RWPE2 (cell line): ENCODE measurements at places on chromosomes 4 and X.

DNA sequence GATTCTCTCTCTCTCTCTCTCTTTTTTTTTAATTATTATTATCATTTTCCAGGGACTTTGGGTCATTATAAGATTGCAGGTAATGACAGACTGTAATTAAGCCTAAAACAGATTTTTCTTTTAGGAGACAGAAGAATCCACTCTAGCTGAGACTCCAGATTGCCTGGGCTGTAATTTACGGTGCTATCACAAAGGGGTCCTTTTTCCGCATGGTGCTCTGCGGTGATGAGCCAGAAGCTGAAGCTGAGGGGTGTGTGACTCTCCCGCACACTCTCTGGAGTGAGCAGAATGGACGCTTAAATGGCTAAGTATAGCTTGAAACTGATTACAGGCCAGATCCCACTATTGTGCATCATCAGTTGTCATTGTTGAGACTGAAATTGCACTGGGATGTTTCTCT lies 50.0 kb downstream of the LGI2 start:
- DNase-seq = no peak

- no peak for DNase-seq
These were observed 45.9 kb upstream of the F9 start for GRCh38 chrX:139484591-139484990.

GRCh38 chr4:37599092-37599790 lies 86.9 kb downstream of the RELL1 start:
- DNase-seq = no peak

DNA sequence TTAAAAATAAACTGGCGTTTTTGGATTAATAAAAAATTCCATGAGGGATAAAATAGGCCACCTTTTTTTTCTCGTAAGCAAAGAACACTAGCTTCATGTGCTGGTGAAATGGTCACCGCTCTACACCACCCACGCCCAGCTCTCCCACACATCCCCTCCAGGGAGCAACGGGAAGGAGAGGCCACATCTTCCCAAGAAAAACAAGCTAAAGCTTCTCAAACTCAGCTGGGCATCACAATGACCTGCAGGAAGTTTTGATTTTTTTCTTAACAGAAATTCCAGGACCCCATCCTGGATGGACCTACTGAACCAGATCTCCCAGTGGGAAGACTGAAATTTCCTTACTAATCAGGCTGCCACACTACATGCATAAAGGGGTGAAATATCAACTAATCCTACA lies 9.8 kb downstream of the TSPAN5 start:
- no peak for DNase-seq

GRCh38 chr4:147772056-147772455 lies 40.2 kb downstream of the ARHGAP10 start:
- no peak for DNase-seq

- DNase-seq = no peak
These were observed 1575.8 kb downstream of the STIM2 start for GRCh38 chr4:28436191-28437080.

GRCh38 chrX:8684201-8684965 lies 47.6 kb downstream of the ANOS1 start:
- no peak for DNase-seq

GRCh38 chr4:108940149-108940548 lies 177.3 kb upstream of the ETNPPL start:
- DNase-seq = no peak

DNA sequence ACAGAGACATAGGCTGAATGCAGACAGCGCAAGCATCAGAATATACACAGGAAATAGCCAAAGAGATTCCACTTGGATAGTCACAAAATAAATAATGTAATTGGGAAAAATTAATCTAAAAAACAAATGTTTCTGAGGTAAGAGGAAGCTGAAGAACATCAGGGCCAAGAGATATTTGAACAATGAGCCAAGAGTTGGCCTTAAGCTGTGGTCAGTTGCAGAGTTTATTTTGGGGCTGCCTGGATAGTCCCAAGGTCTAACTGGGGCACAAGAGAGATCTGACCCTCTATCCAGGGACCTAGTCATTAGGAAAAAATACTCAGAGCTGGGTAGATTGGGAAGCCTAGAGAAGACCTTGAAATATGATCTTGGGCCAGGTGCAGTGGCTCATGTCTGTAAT lies 31.3 kb upstream of the FGF16 start:
- DNase-seq = no peak
